Keratinocyte (primary cell): ENCODE measurements at places on chromosomes 5 and 9. TPM values are rescaled to one million over a fixed set of nuclear protein-coding genes. Genes with fewer than 3 reads are reported as not detected.

The PCDHGA2 gene
- polyA plus RNA-seq, result 0.14 to 0.37 TPM (median 0.35 TPM) in 3 replicates

DNA sequence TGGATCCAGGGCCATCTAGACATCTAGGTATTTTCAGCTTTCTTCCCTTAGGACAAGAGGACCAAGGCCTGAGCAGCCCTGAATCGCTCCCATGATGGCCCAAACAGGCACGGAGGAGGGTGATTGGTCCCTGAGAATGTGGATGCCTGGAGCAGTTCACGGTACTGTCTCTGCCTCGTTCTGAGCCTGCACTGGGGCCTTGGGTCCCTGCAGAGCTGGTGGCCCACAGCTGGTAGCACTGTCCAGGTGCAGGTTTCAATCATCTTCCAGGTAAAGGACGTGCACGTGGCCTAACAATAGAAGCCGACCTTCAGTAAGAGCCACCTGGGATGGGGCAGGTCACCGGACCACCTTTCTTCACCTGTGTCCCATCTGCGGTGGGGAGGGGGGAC lies 19.4 kb upstream of the FCN1 start:
- no peak for DNase-seq

DNA sequence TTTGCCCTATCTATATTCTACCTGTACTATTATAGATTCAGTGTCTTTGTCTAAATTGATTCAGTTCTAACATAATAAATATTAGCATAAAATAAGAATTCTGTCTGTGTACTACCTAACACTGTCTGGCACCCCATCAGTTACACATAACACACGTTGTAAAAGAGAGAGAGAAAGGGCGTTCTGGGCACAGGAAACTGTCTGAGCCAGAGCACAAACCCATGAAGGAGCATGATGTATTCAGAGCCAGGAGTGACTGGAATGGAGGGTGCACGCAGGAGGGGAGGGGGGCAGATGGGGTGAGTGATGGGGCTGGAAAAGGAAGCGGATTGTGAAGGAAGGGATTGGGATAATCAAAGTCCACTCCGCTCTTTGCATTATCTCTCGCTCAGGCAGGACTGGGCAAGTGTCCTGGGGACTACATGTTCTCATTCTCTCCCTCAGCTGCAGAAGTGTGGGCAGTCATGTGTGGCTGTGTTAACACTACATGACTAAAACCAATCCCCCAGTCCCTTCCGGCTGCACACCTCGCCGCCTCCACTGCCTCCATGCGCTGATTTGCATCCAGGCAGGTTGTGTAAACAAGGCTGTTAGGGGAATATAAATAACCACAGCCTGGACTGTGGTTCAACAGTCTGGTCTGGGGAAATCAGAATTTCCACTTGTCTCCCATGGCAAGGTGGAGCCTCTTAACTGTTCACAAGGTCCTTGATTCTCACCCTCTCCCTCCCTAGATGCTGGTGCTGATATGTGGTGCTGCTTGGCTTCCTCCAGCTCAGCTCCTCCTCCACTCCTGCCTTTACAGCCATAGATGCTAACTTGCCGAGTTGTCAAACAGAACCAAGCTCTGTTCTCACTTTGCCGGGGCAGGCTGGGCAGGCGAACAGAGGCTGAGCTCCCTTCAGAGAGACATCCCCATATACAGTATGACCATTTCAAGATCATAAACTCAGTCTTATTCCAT lies 367.5 kb upstream of the BRINP1 start:
- no peak for DNase-seq

DNA sequence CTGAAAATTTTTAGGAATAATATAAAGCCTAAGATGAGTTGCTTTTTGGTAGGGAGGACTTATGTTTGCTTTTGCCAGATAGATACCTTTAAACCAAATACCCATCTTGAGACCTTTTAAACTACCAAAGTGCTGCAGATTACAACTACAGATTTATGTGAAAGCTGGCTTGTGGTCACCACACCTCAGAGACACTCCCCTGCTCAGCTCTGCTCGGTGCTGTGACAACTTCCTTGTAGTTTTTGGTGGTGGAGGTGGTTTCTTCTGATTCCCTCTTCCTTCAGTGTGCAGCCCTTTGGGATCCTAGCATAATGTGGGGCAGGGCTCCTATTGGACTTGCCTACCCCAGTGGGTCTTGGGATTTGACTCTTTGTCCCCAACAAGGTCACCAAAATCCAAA lies 29.2 kb downstream of the GARNL3 start:
- DNase-seq, result no peak

DNA sequence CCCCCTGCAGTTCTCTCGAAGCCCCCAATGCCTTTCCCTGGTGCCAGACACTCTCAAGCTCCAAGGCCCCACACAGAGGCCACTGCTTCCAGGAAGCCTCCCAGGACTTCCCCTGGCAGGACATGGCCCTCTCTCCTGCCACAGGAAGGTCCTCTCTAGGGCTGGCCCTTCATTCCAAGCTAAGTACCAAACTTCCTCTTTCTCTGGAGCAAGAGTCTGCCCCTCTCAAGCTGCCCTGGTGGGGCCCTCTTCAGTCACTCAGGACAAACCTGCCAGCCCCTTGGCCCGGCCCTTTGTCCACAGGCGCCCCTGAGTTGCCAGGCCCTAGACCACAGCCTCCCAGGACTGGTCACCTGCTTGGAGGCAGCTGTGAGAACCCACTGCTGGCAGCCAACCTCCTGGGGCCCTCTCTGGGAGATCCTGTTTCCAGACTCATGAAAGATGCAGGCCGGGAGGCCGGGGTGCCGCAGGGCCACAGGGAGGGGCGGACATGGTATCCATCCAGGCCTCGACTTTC lies 6.6 kb downstream of the NINJ1 start:
- no peak for DNase-seq

DNA sequence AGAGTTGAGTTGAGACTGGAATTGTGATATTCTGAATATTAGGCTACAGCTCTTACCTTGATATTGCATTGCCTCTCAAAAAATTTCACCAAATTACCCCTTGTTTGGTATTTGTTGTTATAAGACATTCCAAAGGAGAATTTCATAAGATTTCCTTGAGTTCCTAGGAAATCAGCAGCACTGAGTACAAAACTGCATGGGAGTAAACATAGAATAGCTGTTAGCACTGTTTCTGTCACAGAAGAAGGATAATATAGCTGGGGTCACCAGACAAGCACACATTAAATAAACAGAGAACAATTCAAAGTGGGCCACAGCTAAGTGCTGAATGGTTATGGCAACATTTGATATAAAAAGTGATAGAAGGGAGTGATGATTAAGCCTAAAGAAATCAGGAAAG lies 724.3 kb downstream of the PRELID2 start:
- no peak for DNase-seq
